ENCODE measurements at places on chromosomes 5 and 9.

GRCh38 chr5:160230686-160231527 lies 1.6 kb downstream of the FABP6 start:
- no peak for DNase-seq

- DNase-seq = no peak
Measured at GRCh38 chr9:121271368-121272341, 3.7 kb downstream of the GSN start.

DNA sequence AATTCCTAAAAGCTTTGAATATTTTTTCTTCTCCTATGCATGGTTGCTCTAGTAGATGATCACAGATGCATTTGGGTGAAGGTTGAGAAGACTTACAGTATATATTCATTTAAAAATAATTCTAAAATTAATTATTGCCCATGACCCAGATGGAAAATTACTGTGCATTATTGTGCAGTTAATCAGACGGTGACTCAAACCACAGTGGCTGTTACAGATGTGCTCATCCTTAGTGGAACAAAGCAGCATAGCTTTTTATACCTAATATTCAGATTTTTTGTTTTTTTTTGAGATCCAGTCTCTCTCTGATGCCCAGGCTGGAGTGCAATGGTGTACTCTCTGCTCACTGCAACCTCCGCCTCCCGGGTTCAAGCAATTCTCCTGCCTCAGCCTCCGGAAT lies 10.7 kb downstream of the OR2V1 start:
- DNase-seq = no peak

DNA sequence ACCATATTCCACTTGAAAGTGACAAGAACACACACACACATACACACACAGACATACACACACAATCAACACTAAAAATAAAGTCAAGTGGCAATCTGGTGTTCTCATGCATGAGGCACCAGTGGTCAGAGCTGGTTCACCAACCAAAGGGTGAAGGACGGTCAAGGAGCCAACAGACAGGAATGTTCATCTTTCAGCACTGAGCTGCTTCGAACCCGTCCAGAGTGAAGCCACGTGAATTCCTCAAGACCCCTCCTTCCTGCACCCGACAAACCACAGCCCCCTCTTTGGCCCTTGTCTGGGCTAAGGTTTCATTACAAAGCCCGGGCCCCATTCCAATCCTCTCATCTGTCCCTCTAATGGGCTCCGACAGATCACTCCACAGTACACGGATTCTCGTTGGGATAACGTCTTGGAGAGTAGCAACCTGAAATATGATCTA lies 84.5 kb upstream of the SMIM23 start:
- DNase-seq = no peak

- DNase-seq = no peak
Measured at GRCh38 chr9:107478805-107479204, 10.8 kb downstream of the KLF4 start.

- no peak for DNase-seq
Measured at GRCh38 chr5:73636408-73636807, 10.4 kb downstream of the ARHGEF28 start.

DNA sequence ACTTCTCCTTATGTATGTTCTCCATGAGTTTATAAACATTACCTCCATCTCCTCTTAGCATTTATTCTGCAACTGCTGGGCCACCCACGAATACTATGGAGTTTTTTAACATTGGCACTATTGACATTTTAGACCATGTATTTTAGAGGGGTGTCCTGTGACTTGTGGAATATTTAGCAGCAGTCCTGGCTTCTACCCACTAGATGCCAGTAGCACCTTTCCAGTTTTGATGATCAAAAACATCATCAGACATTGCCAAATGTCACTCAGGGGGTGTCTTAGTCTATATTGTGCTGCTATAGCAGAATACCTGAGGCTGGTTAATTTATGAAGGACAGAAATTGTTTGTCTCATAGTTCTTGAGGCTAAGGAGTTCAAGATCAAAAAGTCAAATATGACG lies 187.5 kb upstream of the RORB start:
- no peak for DNase-seq

DNA sequence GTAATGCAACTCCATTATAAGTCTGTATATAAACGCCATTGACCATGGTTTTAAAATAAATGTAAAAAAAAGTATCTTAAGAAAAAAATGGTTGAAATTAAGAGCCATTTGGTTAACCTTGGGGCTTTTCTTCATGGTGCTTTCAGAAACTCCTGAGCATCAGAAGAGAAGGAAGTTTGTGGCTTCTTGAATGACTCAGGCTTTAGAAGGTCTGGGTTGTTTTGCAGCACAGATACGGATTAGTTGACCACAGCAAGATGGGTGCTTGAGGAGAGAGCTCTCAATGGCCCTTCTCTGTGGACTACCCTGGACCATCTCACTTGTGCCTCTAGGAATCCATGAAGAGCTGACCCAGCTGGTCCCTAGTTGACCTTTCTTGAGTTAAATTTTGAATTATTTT lies 189.5 kb downstream of the TMEM38B start:
- no peak for DNase-seq

DNA sequence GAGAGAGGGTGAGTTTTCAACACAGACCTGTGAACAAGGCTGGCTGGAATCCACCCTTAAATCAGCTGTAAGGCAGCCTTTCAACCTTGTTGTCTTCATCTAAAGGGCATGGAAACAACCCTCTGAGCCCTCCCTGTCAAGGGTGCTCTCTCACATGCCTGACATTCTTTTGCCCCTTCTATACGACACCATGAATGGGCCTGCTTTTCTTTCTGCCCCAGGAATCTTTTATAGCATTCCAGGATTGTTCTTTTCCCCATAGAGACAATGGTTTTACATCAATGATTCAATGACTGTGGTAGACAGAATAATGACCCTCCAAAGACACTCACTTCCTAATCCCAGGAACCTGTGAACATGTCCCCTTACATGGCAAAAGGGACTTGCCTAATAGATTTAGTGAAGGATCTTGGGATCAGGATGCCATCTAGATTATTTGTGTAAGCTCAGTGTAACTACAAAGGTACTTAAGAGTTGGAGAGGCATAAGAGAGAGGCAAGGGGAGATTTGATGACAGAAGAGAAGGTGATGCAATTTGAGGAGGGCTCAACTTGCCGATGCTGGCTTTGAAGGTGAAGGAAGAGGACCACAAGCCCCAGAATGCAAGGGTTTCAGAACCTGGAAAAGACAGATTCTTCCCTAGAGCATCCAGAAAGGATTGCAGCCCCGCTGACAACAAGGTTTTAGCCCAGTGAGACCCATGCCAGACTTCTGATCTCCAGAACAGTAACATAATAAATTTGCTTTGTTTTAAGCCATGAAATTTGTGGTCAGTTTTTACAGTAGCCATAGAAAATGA lies 29.2 kb upstream of the HMHB1 start:
- no peak for DNase-seq

Data from activated CD8-positive, alpha-beta memory T cell treated with anti-CD3 and anti-CD28 coated beads for 1 hour (primary cell).